Activated CD8-positive, alpha-beta memory T cell treated with anti-CD3 and anti-CD28 coated beads for 48 hours (primary cell): ENCODE measurements at places on chromosomes 16 and 17.

DNA sequence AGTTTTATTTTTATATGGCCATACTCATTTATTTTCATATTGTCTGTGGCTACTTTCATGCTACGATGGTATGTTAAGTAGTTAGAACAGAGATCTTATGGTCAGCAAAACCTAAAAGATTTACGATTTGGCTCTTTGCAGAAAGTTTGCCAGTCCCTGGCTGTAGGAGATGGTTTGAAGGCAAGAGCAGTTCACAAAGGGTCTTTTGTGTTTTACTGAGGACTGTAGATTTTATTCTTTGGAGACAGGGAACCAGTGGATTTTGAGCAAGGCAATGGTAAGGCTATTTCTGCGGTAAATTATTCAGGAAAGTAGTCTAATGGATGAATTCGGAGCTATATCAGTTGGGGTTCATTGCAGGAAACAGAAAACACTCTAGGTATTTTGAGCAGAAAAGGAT is 90.7 kb downstream of the WWP2 start:
- DNase-seq, result no peak

DNA sequence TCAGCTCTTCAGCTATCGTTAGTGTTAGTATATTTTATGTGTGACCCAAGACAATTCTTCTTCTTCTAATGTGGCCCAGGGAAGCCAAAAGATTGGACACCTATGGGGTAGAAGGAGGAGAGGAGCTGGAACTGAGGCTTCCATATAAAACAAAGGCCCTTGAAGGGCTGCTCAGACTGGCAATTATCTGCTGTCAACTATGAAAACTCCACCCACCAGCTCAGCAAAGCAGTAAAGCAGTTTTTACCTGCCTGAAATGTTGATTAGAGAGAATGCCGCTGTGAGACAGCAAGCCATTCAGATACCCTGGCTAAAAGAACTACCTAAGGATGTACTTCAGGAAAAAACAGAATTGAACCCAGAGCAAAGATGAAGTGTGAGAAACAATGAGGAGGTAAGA is 45.9 kb upstream of the GNAO1 start:
- no peak for DNase-seq

DNA sequence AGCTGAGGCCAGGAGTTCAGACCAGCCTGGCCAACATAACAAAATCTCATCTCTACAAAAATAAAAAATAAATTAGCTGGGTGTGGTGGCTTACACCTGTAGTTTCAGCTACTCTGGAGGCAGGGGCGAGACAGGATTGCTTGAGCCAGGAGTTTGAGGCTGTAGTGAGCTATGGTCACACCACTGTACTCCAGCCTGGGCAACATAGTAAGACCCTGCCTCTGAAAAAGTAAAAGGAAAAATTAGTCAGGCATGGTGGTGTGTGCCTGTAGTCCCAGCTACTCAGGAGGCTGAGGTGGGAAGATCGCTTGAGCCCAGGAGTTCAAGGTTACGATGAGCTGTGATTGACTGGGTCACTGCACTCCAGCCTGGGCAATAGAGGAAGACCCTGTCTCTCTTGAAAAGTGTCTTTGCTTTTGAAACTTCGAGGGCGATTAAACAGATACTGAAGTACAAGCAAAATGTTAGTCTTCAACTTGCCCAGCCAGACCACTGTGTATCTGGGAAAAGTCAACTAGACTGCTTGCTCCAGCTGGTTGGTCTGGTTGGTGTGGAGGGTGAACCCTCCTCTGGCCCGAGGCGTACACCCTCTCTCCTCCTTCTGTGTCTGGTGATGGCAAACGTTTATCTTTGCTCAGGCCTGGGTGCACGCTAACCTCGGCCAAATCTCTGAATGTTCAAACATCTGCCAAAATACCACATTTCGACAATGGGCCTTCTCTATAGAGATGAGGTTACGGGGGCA is 174.9 kb downstream of the RAB11FIP4 start:
- DNase-seq, result no peak

GRCh38 chr17:78789149-78789662 is 7.1 kb upstream of the CYTH1 start:
- no peak for DNase-seq

- no peak for DNase-seq
Observed at GRCh38 chr16:62029947-62030346, 6.3 kb downstream of the CDH8 start.

- no peak for DNase-seq
Observed at GRCh38 chr16:15509593-15510535, 75.5 kb downstream of the BMERB1 start.

GRCh38 chr16:6018848-6019489 is 921.4 kb upstream of the EEF2KMT start:
- DNase-seq, result no peak

DNA sequence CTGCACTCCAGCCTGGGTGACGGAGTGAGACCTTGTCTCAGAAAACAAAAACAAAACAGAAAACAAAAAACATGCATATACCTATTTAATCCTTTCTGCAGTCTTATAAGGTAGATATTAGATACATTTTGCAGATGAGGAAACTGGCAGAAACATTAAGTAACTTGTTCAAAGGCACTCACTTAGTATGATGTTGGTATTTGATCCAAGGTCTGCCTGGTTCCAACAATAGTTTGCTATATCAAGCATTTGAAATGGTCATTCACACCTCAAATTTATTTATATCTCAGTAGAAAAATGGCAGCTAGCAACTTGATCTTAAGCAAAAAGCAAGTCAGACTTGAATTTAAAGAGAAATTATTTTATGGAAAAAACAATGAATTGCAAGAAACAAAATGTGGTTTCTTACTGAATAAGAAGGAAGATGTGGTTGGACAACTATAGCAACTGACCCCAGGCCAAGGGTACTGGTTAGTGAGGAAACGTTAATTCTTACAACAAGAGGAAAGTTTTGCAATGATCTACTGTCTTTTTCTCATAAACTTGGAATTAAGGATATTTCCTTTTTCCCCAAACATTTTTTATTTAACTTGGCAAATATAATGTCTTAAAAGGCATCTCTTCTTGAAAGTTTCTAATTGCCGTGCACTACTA is 19.7 kb downstream of the DHRS7B start:
- DNase-seq, result no peak

- DNase-seq, result no peak
Observed at GRCh38 chr17:81662002-81662401, 4.4 kb downstream of the OXLD1 start.

GRCh38 chr16:86303787-86304678 is 206.3 kb upstream of the FOXF1 start:
- no peak for DNase-seq

DNA sequence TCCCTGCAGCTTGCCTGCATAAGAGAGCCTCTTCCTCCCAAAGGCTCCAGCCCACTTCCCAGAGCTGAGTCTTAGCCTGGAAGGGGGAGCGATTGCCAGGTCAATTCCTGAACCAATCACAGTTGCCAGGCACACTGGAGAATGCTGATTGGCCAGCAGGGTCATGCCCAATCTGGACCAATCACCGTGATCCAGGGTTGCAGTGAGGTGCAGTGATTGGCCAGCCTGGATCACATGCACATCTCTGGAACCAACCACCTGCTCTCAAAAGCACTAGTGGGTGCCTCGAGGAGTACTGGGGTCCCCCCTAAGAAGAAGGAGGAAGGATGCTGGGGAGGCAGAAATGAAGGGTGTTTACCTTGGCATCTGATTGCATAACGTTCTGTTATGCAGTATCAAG is 18.4 kb downstream of the NAGPA start:
- no peak for DNase-seq

GRCh38 chr16:9311303-9311954 is 220.0 kb downstream of the HAPSTR1 start:
- no peak for DNase-seq

DNA sequence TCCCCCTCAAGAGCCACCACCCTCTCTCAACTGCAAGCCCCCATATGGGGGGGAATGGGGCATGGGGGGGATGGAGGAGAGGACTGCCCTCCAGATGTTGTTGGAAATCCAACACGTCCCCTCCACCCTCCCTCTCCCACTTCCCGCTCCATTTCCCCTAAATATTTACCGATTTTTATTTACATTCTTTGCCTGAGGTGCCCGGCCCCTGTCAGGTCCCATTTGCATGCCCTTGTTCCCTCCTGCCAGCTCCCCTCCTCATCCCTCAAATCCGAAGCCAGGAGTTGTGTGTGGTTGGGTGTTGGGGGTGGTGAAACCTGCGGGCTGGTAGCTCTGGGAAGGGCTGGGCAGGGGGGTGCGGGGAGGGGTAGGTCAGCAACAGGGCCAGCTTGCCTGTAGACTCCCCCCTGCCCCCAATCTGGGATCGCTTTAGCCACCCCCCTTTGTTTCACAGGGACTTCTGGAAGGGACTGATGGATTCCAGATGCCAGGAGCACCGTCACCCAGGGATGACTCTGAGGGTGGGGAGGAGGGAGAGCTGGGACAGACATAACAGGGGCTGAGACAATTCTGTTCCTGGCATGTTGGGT is 39.7 kb upstream of the NGFR start:
- DNase-seq, result no peak

DNA sequence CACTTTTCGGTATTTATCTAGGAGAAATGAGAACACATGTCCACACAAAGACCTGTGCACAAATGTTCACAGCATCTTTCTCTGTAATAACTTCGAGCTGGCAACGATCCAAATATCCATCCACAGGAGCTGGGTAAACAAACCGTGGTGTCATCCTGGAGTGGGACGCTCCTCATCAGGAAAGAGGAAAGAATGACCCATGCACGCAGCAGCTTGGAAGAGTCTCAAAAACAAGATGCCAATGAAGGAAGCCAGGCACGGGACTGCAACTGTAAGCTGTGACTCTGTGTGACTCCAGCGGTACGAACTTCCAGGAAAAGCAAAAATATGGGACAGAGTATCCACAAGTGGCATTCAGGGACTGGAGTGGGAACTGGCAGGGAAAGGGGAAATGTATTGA is 36.7 kb upstream of the CIBAR2 start:
- DNase-seq, result no peak

DNA sequence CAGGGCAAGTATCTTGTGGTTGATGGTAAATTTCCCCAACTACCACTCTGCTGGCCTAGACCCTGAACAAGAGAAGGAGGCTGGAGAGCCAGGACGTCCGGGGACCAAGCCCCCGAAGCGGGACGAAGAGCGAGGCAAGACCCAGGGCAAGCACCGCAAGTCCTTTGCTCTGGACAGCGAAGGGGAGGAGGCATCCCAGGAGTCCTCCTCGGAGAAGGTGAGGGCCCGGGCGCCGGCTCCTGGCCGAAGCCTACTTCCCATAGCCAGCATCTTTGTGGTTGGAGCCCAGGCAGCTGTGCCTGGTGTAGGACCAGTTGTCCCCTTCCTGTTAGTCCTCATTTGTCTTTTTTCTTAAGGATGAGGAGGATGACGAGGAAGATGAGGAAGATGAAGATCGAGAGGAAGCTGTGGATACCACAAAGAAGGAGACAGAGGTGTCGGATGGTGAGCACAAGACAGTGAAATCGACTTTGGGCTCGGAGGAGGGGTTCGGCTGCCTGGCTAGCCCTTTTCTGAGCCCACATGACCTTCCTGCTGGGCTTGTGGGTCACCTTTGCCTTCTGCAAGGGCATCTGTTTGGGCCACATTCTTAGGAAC is 11.8 kb downstream of the SETD1A start:
- DNase-seq, result no peak

DNA sequence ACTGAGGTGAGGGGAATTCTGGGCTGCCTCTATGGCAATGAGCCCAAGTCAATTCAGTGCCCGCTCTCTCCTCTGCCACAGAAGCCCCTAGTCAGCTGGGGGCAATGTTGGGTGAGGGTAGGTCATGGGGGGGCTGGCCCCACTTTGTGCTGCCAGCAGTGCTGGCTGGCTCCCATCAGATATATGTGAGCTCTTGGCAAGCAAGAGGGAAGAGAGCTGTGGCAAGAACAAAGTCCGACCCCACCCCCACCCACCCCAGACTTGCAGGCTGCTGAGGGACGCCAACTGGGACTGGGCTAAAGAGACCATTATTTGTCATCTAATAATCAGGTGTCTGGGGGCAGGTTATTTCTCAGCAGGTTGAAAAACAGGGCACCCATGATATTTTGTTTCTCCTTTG is 89.4 kb downstream of the YPEL2 start:
- DNase-seq, result no peak

GRCh38 chr17:46745376-46745775 is 73.1 kb downstream of the WNT3 start:
- no peak for DNase-seq

- DNase-seq, result no peak
Observed at GRCh38 chr17:7850701-7851437, 4.0 kb upstream of the TMEM88 start.

GRCh38 chr16:11692171-11692570 is 23.9 kb downstream of the SNN start:
- no peak for DNase-seq

GRCh38 chr17:50144845-50145531 is 5.5 kb downstream of the PPP1R9B start:
- DNase-seq, result no peak

DNA sequence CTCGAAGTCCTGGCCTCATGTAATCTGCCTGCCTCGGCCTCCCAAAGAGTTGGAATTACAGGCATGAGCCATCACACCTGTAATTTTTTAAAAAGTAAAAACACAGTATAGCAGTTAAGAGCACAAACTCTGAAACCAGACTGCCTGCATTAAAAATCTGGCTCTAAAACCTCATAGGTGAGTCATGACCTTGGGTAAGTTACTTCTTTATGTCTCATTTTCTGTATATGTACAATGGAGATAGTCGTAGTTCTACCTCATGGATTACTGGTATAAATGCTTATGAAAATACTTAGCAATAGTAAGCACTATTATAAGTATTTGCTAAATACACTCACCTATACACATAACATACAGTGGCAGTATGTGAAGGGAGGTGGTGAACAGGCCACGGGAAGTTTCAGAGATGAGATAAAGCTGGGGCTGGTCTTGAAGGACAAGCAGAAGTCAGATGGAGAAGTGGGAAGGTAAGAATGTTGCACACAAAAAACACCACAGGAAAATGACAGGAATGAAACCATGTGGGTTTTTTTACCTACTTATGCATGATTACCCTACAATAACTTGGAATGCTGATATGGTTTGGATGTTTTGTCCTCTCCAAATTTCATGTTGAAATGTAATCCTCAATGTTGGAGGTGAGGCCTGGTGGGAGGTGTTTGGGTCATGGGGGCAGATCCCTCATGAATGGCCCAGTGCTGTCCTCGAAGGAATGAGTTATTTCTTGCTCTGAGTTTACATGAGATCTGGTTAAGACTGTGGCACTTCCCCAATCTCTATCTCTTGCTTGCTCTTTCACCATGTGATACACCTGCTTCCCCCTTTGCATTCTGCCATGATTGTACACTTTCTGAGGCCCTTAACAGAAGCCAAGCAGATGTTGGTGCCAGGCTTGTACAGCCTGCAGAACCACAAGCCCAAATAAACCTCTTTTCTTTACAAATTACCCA is 33.9 kb downstream of the ZNF652 start:
- DNase-seq, result no peak

DNA sequence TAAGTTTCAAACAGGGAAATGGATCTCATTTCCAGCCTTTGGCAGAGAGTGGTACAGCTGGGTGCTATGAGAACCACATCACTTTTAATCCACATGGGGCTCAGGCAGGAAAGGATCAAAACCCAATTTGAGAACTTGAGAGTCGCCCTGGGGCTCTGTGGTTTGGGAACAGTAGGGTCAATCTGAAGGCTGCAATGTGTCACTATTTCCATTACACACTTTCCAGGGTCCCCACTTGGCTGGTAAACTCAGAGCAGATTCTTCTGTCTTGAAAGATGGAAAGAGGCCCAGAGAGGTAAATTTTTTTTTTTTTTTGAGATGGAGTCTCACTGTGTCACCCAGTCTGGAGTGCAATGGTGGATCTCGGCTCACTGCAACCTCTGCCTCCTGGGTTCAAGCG is 6.7 kb upstream of the HIGD1B start:
- DNase-seq, result no peak

GRCh38 chr16:57736419-57737351 is 1.1 kb downstream of the KATNB1 start:
- no peak for DNase-seq
